Left ventricle myocardium inferior (tissue), 1 donor: ENCODE measurements at places on chromosomes 4 and X. TPM values are rescaled to one million over a fixed set of nuclear protein-coding genes. Genes with fewer than 3 reads are reported as not detected.
A peak's percentile ranks its signal among the peaks of the same experiment; 100 is the strongest.

Gene PRKG2
- 0.74 TPM for total RNA-seq

Gene PPAT
- 3.4 TPM for total RNA-seq

DNA sequence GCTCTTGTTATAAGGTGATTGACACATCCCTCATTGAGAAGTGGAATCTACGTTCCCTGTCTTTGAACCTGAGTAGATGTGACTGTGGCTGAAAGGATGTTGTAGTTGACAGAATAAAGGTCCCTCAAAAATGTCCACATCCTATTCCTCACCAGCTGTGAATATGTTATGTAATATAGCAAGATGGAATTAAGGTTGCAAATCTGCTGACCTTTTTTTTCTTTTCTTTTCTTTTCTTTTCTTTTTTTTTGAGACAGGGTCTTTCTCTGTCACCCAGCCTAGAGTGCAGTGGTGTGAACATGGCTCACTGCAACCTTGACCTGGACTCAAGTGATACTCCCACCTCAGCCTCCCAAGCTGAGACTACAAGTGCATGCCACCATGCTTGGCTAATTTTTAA is 7.2 kb upstream of the CCNG2 start:
- no peaks in the 10 kb centered on the region for H3K36me3 ChIP-seq
- no peak overlapping the region for H3K27ac ChIP-seq
- no peak overlapping the region for H3K4me3 ChIP-seq
- H3K4me1 ChIP-seq = no peaks in the 10 kb centered on the region
- no peak for DNase-seq
- H3K27me3 ChIP-seq = no peaks in the 10 kb centered on the region

Gene PAGE1
- total RNA-seq = not detected

- DNase-seq = peak; percentile 29
- peak overlapping the region; percentile 77 for H3K27ac ChIP-seq
- H3K4me1 ChIP-seq = peaks cover 3% of the 10 kb centered on the region
- H3K36me3 ChIP-seq = peaks cover 5% of the 10 kb centered on the region
- no peaks in the 10 kb centered on the region for H3K27me3 ChIP-seq
These were observed 71.5 kb downstream of the ARHGEF9 start for GRCh38 chrX:63713526-63713925.

- H3K27me3 ChIP-seq = no peaks in the 10 kb centered on the region
- peak within 1 kb of the TSS; percentile 79 for H3K4me3 ChIP-seq
- H3K4me1 ChIP-seq = peaks cover 31% of the 10 kb centered on the region
- DNase-seq = peak; percentile 64
- no peaks in the 10 kb centered on the region for H3K36me3 ChIP-seq
These were observed at the start of gene TBL1X for GRCh38 chrX:9464435-9465371. TSS of gene TBL1X (plus strand) at chrX:9465058. CDS start at chrX:9653587, 188,529 bp downstream.

DNA sequence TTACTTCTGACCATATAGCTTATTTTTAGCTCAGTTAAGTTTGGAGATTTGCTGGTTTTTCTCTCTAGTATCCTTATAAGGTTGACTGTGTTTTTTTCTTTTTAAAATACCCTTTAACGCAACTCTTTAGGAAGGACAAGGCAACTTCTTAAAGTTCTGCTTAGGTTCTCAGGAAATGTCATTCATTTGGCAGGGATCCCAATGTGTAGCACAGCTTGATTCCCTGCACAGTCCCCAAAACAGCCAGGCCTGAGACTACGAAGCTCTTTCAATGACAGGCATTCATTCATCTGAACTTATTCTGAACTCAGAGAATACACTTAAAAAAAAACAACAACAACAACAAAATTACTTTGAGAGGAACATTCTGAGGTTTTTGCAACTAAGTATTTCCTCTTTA is 1765.8 kb downstream of the PCDH7 start:
- H3K27me3 ChIP-seq = no peaks in the 10 kb centered on the region
- DNase-seq = no peak
- H3K4me1 ChIP-seq = no peaks in the 10 kb centered on the region
- no peak overlapping the region for H3K27ac ChIP-seq
- H3K36me3 ChIP-seq = no peaks in the 10 kb centered on the region
- no peak overlapping the region for H3K4me3 ChIP-seq

DNA sequence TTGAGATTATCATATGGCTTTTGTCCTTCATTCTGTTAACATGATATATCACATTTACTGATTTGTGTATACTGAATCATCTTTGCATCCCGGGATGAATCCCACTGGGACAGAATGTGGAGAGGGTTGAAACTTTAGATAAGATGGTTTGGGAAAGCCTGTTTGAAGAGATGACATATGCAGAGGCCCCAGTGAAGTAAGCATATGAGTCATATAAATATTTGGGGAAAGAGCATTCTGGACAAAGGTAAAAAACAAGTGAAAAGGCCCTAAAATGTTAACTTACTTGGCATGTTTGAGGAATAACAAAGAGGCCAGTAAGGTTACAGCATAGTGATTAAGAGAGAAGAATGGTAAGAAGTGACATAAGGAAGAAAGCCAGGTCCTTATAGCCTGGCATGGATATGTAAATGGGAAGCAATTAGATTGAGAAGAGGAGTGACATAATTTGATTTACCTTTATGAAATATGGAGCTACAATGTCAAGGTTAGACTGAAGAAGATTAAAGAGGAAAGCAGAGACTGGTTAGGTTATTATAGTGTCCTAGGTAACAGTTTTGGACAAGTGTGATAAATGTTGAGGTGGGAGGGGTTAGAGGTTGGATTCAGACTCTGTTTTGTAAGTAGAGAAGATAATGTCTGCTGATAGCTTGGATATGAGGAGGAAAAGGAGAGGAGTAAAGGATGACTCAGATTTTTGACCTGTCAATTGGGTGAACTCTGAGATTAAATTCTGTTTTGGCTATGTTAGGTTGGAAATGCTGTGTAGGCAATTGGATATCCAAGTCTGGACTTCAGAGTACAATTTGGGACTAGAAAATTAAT is 54.6 kb upstream of the DRP2 start:
- no peaks in the 10 kb centered on the region for H3K36me3 ChIP-seq
- DNase-seq = no peak
- H3K4me1 ChIP-seq = no peaks in the 10 kb centered on the region
- no peak overlapping the region for H3K4me3 ChIP-seq
- no peaks in the 10 kb centered on the region for H3K27me3 ChIP-seq

- no peaks in the 10 kb centered on the region for H3K27me3 ChIP-seq
- H3K4me1 ChIP-seq = peaks cover 45% of the 10 kb centered on the region
- no peak for DNase-seq
- peak overlapping the region; percentile 23 for H3K27ac ChIP-seq
- no peak overlapping the region for H3K4me3 ChIP-seq
These were observed 346.2 kb downstream of the ARHGAP10 start for GRCh38 chr4:148078061-148078460.

Gene OTC
- total RNA-seq = 0.58 TPM

Gene STK26
- total RNA-seq = 0.80 TPM

Gene TBCK
- 20.3 TPM for total RNA-seq

- no peaks in the 10 kb centered on the region for H3K36me3 ChIP-seq
- H3K27ac ChIP-seq = no peak overlapping the region
- DNase-seq = no peak
- H3K4me3 ChIP-seq = no peak overlapping the region
- H3K4me1 ChIP-seq = no peaks in the 10 kb centered on the region
These were observed 149.5 kb downstream of the OR13H1 start for GRCh38 chrX:131693359-131693758.
